Adipose tissue (tissue), 3 donors: ENCODE measurements at places on chromosomes 4 and X. TPM values are rescaled to one million over a fixed set of nuclear protein-coding genes. Genes with fewer than 3 reads are reported as not detected.

Gene TCEAL2
- polyA plus RNA-seq, result 1.7 TPM

Gene PABPC1L2B
- polyA plus RNA-seq, result not detected

Gene SH3D19
- 49.0 TPM for polyA plus RNA-seq

Gene ASB11
- not detected for polyA plus RNA-seq

Gene HELT
- not detected for polyA plus RNA-seq

Gene ASB12
- 0.12 TPM for polyA plus RNA-seq

Gene TLR8
- polyA plus RNA-seq, result 2.0 TPM

Gene PNMA6A
- polyA plus RNA-seq, result 1.0 TPM

Gene MSX1
- 23.0 TPM for polyA plus RNA-seq

Gene FGG
- polyA plus RNA-seq, result not detected

Gene SLC4A4
- polyA plus RNA-seq, result 1.8 TPM

Gene CFAP99
- 0.09 TPM for polyA plus RNA-seq

Gene SORBS2
- polyA plus RNA-seq, result 15.0 TPM

Gene S100P
- 1.2 TPM for polyA plus RNA-seq

Gene GPR82
- polyA plus RNA-seq, result 0.03 TPM

Gene PABPC4L
- polyA plus RNA-seq, result 0.20 TPM

Gene FRMD7
- not detected for polyA plus RNA-seq
